Activated T-cell treated with anti-CD3 and anti-CD28 coated beads, Interleukin-2, amount 50 U/mL, for 1 hour (primary cell): ENCODE measurements at places on chromosomes 11 and 22.

GRCh38 chr11:61647529-61647928 lies 32.7 kb upstream of the DAGLA start:
- DNase-seq: no peak

GRCh38 chr11:113695207-113695606 lies 10.9 kb downstream of the TMPRSS5 start:
- no peak for DNase-seq

DNA sequence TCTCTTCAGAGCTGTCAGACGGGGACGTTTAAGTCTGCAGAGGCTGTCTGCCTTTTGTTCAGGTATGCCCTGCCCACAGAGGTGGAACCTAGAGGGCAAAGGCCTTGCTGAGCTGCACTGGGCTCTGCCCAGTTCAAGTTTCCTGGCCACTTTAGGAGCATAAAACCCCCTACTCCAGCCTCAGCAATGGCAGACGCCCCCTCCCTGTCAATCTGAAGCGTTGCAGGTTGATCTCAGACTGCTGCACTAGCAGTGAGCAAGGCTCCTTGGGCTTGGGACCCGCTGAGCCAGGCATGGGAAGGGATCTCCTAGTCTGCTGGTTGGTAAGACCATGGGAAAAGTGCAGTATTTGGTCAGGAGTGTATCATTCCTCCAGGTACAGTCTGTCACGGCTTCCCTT lies 66.6 kb upstream of the TP53I11 start:
- DNase-seq: no peak

GRCh38 chr22:48827268-48827846 lies 1000.3 kb downstream of the BRD1 start:
- no peak for DNase-seq

DNA sequence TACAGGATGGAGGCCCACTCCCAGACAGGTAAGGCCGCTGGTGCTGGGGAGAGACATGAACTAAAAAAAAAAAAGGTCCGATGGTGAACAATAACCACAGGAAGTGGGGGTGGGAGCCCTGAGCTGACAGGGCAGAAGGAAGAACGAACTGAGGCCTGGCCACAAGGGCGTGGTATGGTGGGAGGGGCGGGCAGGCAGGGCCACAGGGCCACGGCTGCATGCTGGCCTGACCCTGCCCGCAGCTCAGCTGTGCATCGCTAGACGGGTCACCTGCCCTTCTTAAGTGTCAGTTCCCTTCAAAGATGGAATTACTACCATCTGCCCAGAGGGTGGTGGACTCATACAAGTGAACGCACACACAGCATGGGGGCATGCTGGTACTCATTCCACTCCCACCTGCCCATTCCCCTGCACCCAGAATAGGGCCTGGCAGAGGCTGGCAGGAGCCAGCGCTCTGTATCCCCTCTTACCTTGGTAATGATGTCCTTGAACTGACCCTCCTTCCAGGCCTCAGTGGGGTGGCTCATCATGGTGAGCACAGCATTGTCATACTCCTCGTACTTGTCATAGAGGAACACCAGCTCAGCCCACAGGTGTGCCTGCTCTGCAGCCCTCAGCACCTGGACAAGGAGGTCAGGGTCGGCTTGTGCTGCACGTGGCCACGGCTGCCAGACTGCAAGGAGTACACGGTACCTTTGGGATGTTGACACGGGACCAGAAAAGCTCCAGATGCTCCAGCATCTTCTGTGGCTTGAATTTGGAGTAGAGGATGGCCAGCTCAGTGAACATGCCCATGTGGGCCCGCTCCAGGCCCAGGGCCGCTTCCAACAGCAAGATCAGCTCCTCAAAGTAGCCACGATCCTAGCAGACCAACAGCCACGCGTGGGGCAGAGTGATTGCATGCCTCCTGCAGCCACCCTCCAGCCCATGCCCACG lies 17.5 kb upstream of the SLC25A1 start:
- no peak for DNase-seq

GRCh38 chr22:24357547-24357946 lies 69.9 kb upstream of the ADORA2A start:
- no peak for DNase-seq

GRCh38 chr11:76023236-76024068 lies 182.8 kb downstream of the WNT11 start:
- no peak for DNase-seq

- DNase-seq: no peak
Observed at GRCh38 chr11:122099374-122100036, 16.5 kb downstream of the BLID start.

DNA sequence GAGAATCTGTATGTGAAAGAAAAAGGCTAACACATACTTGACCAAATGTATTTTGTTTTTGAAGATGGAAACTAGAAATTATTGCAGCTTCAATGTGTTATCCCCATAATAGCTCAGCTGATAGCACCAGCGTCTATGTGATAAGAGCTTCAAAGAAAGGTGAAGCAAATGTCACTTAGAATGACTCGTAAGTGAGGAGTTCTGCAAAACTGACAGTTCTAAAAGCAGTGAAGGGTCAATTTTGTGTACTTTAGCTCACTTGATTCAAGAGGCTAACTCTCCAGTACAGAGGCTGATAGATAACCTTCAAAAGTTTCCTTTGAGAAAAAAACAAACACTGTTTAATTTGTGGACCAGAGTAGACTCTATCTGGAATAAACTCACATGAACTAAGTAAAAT lies 87.2 kb upstream of the CARD18 start:
- no peak for DNase-seq

- no peak for DNase-seq
Observed at GRCh38 chr11:34866375-34866774, 49.8 kb downstream of the APIP start.

DNA sequence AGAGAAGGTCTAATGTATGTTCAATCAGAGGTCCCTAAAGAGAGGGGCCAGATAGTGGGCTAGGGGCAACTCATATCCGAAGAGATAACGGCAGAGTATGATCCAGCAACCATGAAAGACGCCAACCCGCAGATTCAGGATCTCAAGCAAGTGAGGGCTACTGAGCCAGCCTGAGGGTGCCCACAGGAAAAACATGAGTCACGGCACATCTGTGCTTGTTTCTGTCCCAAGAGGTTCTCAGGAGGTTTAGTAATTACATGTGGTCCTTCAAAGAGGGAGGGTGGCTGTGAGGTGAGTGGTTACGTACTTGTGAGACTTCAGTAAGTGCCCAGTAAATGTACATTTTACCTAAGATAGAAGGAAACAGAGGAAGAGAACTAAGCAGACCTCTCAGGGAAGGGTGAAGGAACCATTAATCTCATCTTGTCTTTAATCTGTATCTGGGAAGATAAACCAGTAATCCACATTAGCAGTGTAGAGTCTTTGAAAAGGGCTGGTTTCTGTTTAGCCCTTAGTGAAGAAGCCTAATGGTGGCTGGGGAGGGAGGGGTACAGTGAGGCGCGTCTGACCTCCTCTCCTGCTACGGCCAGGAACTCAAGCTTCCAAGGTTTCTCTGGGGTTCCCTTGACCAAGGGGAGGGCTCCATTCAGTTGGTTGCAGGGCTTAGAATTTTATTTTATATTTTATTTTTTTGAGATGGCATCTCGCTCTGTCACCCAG lies 10.2 kb downstream of the SIRT3 start:
- DNase-seq: no peak

DNA sequence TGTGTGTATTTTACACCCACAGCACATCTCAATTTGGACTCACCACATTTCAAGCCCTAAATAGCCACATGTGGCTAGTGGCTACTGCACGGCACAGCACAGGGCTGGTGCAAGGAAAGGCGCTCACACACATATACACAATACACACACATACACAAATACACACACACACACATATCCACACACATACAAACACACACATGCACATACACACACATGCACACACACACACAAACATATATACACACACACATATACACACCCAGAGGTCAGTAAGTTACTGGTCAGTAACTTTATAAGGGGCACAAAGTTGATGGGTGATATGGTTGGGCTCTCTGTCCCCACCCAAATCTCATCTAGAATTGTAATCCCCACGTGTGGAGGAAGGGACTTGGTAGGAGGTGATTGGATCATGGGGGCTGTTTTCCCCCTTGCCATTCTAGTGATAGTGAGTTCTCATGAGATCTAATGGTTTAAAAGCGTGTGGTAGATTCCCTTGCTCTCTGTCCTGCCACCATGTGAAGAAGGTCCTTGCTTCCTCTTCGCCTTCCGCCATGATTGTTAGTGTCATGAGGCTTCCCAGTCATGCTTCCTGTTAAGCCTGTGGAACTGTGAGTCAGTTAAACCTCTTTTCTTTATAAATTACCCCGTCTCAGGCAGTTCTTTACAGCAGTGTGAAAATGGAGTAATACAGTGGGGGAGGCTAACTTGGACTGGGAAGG lies 37.6 kb upstream of the DKK3 start:
- no peak for DNase-seq

DNA sequence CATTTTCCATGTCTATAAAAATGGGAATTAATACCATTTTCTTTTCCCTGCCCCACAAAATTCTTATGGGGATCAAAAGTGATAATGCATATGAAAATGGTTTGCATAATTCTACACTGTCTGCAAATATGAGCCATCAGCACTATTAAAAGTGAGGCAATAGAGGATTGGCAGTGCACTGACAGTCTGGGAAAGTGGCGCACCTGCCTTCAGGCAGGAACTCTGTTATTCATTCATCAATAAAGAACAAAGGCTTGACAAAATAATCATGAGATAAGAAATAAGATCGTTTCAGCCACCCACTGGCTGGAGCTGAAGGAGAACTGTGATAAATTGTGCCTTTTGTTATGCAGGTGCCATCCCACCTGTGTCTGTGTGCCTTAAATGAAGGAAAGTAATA lies 49.5 kb downstream of the ARFGAP2 start:
- no peak for DNase-seq

DNA sequence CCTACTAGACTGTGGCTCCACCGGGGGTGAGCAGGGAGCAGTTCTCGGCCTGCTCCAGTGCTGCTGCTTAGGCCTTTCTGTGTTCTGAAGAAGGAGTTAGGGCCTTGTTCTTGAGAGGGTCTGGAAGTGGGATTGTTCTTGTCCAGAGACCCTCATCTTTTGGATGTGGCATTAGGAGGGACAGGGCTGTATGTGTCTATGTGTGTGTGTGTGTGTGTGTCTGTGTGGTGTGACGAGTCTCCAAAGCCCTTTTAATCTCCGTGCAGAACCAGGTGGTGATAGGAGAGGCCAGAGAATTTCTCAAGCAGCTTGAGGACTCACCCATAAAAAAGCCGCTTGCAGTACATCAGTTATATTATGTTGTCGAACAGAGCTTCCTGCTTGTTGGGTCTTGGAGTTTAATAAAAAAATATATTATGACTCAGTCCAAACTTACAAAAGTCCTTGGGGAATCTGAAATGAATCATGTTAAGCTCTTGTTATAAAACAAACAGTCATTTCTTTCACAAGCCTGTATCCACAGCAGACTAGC lies 196.5 kb downstream of the TENM4 start:
- no peak for DNase-seq

- no peak for DNase-seq
Observed at GRCh38 chr22:22520667-22521602, 865 bp upstream of the ZNF280A start.

DNA sequence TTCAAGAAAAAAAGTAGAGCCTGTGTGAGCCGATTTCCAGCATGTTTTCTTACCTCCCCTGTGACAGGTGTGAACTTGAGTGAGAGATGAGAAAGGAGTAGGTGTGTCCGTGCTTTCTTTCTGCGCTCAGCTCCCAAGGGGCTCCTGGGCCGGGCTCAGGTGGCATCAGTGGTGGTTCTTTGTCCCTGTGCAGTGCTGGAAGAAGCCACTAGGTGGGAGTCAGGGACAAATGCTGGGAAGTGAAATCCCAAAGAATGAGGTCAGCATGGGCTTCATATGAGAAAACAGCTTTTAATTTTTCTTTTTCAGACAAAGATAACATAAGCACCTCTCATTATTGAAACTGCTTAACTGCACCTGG lies 57.8 kb downstream of the PPFIBP2 start:
- no peak for DNase-seq

GRCh38 chr22:39661842-39662685 lies 91.5 kb downstream of the CACNA1I start:
- peak; percentile 85 for DNase-seq
